ENCODE measurements at places on chromosomes 3 and 15.

DNA sequence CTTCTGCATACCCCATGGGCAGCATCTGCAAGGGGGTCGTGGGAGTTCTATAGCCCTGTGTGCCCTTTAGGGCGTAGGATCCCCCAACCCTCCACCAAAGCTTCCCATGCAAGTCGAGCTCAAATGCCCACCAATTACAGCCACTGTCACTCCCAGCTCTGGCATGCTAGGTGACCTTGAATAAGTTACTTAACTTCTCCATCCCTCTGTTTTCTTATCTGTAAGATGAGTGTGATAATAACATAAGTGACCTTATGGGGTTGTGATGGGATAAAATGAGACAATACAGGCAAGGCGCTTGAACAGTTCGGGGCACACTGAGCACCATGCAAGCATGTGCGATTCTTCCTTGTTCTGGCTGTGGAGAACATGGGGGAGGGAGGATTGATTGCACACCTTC lies 74.8 kb upstream of the POMGNT2 start:
- no peak for DNase-seq

- no peak for DNase-seq
Observed at GRCh38 chr3:105388176-105388575, 21.5 kb downstream of the ALCAM start.

GRCh38 chr15:58407778-58408177 lies 24.0 kb upstream of the LIPC start:
- no peak for DNase-seq

DNA sequence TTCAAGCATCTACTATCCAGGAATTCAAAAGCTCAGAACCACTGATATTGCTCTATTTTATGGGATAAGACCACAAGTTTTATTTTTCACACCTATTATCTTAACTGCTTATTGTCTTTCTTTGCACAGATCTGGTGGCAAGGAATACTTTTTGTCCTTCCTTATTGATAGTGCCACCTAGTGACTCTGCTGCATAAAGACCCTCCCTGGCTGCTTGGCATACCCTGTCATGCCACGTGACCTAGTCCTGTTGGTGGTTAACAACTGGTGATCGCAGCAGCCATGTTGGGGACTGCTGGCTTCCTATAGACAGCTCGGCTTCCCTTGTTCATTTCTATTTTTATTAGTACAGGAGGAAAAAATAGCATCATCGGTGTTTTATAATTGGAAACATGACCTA lies 236.3 kb downstream of the MEX3B start:
- DNase-seq: no peak

DNA sequence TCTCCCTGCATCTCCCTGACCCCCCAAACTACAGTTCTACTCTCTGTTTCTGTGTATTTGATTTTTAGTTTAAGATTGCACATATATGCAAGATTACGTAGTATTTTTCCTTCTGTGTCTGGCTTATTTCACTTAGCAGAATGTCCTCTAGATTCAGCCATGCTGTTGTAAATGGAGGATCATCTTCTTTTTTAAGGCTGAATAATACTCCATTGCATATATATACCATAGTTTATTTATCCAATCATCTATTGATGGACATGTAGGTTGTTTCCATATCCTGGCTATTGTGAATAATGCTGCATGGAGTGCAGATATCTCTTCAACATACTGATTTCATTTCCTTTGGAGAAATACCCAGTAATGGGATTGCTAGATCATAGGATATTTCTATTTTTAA lies 70.8 kb downstream of the RFTN1 start:
- no peak for DNase-seq

GRCh38 chr15:67740405-67740804 lies 84.9 kb upstream of the SKOR1 start:
- no peak for DNase-seq

DNA sequence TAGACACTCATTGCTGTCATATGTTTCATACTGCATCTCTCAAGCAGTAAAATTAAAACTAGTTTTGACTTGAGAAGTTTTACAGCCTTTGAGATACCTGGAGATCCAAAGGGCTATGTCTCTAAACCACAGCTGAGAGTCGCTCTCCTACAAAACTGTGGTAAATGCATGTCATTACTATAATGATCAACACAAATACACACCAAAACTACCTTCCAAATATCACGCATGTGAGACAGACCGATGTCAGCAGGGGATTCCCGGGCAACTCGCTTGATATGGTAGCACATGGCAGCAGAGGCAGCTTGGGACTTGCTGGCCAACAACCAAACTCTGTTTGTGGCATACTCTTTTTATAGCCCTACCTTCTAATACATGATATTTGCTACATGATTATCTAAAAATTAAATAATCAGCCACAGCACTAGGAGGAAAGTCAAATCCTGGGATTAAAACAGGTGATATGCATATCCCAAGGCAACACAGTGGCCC lies 56.3 kb downstream of the PDZRN3 start:
- no peak for DNase-seq

- DNase-seq: no peak
Observed at GRCh38 chr3:124034016-124034843, 42.3 kb upstream of the ROPN1 start.

GRCh38 chr15:99454941-99455788 lies 110.6 kb upstream of the MEF2A start:
- DNase-seq: no peak

- DNase-seq: no peak
Observed at GRCh38 chr3:152857082-152857481, 22.2 kb downstream of the P2RY1 start.

DNA sequence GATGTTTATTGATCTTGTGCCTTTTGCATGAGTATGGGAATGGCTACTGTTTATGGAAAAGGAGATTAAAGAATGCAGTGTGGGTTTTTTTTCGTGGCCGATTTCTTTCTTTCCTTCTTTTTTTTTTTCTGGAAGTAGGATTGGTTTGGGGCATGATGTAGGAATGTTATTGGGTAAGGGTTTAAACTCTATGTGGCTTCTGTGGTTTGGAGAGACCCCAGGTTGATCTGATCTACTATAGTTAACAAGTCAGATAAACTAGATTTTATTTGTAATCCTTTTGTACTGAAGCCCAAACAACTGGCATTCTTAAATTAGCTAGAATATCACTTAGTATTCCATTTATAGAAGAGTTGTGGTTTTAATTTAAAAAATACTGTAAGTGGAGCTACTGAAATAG lies 304.8 kb downstream of the LPP start:
- DNase-seq: no peak

DNA sequence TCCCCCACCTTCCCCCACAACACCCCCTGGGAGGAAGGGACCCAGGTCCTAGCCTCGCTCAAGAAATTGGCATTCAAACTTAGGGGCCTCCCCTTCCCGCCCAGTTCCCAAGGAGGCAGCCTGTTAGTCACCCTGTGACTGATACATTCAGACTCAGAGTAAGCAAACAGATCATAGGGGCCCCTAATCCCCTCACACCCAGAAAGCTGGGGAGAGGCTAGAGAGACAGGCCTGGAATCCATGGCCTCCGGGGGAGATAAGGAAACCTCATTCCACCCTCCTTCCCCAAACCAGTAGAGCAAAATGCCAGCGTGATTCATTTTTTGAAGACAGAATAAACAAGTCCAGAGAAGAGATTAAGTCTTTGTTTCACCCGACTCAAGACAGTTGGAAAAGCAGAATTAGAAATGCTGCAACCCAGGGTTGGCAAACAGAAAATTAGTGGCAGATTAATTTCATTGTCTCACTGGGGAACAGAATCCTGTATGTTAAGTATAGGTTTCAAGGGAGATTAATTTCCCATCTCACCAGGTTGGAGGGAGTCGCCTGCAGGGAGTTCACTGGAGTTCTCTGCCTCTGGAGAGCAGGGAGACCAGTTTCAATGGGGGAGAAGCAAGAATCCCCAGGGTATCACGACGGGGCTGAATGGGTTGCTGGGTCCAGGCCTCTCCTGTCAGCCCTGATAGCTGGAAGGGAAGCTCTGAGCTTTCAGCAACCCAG lies 268.3 kb downstream of the UACA start:
- no peak for DNase-seq

GRCh38 chr15:31266712-31267111 lies 59.9 kb upstream of the KLF13 start:
- no peak for DNase-seq

DNA sequence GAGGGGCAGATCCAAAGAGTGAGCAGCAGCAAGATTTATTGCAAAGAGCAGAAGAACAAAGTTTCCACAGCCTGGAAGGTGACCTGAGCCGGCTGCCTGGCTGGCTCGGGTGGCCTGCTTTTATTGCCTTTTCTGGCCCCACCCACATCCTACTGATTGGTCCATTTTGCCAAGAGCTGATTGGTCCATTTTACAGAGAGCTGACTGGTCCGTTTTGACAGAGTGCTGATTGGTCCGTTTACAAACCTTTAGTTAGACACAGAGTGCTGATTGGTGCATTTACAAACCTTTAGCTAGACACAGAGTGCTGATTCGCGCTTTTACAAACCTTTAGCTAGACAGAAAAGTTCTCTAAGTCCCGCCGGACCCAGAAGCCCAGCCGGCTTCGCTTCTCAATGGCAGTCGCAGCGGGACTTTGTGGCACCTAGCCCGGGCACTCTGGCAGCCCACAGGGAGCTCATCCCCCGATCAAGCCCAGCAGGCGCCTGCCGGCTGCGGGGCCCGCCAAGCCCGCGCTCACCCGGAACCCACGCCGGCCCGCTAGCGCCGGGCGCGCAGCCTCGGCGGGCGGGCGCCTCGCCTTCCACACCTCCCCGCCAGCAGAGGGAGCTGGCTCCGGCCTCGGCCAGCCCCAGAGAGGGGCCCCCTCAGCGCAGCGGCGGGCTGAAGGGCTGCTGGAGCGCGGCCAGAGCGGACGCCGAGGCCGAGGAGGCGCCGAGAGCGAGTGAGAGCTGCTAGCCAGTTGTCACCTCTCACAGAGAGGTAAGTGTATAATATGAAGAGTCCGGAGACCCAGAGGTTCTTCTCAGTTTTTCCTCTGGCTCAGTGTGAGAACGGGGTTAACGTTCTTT lies 339.2 kb downstream of the CHL1 start:
- DNase-seq: no peak

DNA sequence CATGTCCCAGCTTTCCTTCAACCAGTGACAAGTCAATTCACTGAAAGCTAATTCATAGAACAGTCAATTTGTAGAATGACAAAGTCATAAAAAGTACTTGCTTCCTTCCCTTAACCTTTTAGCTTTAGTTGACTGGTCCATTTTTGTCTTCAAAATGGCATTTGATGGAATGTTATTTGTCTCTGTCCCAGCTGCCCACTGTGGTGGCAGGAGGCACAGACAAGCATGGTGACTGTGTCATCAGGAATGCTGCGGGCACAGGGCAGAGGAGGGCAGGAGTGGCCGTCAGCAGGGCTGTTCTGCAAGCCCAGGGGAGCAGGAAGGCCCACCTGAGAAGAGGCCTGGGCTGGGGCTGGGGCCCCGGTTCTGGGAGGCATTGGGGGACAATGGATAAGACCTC lies 10.0 kb downstream of the IQSEC1 start:
- DNase-seq: no peak

- DNase-seq: no peak
Observed at GRCh38 chr15:83733206-83733605, 79.3 kb downstream of the ADAMTSL3 start.

DNA sequence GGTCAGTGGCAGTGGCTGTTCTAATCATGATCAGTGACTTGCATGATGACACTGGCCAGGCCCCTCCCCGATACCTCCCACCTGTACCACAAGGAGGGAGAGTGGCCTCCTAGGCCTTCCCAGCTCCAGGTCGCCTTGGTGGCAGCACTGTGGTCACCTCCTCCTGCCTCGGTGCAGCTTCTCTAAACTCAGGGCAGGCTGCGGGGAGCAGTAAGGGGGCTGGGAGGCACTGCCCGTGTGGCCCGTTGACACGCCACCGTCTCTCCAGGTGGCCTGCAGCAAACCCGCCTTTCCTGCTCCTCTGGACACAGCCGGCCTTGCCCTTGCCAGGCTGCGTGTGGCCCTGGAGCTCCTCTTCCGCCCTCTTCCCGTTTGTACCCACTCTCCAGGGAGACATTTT lies 184.1 kb downstream of the XXYLT1 start:
- DNase-seq: no peak

GRCh38 chr15:51367322-51367976 lies 26.0 kb downstream of the GLDN start:
- no peak for DNase-seq
